ENCODE measurements at places on chromosomes 16 and 17.

DNA sequence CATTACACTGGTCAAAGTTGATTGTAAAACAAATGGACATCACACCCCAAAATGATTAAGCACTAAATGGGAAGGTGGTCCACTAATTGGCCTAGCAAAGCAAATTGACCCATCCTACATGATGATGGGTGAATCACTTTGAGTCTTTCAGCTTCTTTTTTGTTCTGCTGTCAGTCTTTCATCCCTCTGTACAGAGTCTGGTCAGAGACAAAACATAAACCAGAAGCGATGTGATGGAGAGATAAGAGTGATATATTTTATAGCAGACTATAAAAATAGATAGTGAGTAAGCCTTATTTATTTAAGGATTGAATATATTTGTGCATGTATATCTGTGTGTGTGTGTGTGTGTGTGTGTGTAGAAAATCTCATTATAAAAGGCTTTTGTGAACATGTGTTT lies 618.4 kb upstream of the SOX9 start:
- DNase-seq = no peak

DNA sequence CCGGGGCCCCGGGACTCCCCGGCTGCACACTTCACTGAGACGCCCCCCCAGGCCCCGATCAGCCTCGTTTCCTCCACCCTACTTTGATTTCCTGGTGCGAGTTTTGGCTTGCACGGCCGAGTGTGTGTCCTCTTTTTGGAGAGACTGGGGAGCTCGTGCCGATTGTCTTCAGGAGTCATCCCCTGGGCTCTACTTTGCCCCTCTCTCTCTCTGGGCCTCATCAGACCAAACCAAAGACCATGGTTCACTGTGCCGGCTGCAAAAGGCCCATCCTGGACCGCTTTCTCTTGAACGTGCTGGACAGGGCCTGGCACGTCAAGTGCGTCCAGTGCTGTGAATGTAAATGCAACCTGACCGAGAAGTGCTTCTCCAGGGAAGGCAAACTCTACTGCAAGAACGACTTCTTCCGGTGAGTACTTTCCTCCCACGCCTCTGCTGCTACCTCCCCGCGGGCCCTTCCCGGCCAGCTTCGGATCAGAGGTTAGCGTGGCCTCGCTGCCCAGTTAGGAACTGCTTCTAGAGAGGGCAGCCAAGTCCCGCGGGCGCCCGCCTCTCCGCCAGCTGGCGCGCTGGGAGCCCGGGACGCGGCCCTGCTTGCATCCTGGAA lies 787 bp downstream of the LHX1 start:
- no peak for DNase-seq

DNA sequence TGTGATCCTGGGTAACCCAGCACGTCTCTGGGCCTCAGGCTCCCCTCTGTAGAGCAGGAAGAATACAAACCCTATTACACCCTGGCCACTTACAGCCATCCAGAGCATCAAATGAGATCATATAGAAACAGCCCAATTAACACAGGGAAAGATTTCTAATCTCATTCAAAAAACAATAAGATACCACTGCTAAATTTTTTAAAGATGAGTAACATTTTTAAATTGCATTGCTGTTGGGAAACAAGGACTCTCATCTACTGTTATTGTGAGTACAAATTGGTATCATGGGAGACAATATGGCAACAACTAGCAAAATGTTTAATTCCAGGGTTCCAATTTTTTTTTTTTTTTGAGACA lies 41.1 kb downstream of the SRL start:
- DNase-seq = no peak

DNA sequence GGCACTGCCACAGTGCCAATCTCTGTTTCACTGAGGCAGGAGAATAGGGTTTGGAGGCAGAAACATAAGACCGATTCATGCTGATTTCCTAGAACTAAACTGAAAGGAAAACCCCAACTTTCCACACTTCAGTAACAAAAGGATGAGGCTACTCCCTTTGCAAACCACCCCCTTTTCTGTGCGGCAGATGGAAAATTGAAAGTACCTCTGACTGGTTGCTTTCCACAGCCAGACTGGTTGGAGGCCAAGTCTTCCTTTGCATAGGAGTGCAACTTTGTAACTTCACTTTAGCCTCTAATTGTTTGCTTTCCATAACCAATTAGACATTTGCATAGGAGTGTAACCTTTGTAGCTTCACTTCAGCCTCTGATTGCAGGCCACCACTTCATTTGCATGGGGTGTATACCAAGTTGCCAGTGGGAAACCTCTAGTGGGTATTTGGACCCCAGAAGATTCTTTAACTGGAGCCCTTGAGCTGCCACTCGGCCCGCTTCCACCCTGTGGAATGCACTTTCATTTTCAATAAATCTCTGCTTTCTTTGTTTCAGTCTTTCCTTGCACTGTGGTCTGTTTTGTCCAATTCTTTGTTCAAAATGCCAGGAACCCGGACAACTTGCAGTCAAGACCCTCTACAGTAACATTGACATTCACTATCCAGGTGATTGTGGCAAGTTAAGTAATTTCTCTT lies 252.0 kb downstream of the UTP18 start:
- DNase-seq = no peak

DNA sequence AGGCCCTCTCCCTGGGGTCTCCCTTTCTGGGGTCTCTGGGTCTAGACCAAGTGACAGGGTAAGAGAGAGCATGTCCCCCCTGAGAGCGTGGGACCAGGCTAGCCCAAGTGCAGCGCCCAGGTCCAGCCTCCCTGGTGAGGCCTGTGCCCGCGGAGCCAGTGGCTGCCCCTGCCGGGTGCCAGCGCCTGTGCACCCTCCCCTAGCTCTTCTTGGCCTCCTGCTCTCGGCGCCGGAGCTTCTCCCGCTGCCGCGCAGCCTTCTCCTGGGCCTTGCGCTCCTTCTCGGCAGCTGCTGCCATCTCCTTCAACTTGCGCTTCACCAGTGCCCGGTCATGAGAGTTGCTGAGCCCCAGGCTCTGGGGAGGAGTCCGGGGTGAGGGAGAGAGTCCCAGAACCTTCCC lies 17.3 kb downstream of the SAMD14 start:
- no peak for DNase-seq
